Activated T-cell treated with anti-CD3 and anti-CD28 coated beads for 24 hours (primary cell): ENCODE measurements at places on chromosomes 1 and 21.

GRCh38 chr21:33899199-33899598, 16.4 kb downstream of the ATP5PO start:
- no peak for DNase-seq

DNA sequence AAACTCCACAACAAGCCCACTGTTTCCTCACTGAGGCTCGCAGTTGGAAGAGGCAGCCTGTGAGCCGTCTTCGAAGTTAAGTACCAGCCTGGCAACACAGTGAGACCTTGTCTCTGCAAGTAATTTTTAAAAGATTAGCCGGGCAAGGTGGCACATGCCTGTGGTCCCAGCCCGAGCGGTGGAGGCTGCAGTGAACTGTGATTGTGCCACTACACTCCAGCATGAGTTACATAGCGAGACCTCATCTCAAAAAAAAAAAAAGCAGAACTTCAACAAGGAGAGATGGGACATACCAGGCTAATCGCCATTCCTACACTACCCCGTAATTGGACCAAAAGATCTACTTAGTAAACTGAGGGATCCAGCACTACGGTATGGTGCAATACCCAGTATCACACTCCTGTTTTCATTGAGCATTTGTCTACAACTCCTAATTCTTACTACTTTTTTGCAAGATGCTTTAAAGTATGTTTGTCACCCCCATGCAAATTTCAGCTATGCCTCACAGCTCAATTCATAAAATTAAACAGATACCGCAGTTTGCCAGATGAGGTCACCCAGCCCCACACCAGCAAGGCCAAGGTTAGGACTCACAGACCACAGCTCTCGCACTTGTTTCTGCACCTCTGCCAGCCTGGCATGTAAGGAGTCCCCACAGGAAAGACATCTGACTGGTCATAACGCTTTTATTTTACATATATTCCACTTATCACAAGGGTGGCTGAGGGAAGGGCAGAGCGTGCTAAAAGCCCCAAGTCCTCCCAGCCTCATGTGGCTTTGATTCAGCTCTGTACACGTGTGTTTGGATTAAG, 21.0 kb downstream of the SDE2 start:
- DNase-seq = no peak

DNA sequence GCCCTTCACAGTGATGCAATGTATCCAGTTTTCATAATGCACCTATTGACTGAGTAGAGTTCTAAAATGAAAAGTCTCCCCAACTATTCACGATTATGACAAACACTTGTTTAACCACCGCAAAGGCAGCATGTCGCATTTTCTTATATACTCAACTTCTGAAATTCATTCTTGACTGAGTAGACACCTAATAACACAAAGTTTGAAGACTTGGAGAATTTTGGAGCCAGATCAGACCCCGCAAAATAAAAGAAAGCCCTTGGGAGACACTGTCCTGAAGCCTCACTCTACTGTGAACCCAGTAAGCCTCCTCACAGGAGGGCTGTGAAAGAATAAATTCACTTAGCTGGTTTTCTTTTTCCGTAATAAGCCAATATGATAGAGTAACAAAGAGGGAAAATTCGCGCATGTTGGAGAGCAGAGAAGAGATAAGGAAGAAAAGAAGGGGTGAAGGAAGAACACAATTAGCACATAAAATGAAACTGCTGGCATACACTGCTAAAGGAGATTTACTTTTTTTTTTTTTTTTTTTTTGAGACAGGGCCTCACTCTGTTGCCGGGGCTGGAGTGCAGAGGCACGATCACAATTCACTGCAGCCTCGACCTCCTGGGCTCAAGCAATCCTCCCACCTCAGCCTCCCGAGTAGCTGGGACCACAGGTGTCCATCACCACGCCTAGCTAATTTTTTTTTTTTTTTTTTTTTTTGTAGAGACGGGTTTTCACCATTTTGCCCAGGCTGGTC, 492 bp upstream of the COLGALT2 start:
- no peak for DNase-seq

GRCh38 chr1:2300851-2301606, 72.9 kb downstream of the SKI start:
- DNase-seq = peak; percentile 78

- DNase-seq = no peak
Measured at GRCh38 chr1:78348496-78349284, 142.1 kb upstream of the PTGFR start.

GRCh38 chr1:70195342-70195741, 10.0 kb downstream of the LRRC40 start:
- DNase-seq = no peak

DNA sequence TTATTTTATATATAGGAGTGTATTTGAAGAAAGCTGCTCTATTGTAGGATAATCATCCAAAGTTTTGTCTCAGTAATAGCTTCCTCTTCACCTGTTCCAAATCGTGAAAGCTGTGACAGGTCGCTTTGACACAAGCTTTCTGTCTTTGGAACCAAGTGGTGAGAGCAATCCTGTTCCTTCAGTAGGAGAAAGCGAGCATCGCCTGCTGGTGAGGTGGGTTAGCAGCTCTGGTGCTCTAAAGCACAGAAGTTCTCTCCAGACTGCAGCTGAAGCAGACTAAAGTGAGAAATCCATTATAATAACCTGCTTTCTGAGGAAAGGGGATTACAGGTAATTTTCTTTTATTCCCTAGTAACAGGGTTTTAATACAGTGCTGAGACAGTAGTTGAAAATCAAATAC, 803.8 kb downstream of the ADGRL2 start:
- no peak for DNase-seq

- DNase-seq = no peak
Measured at GRCh38 chr21:42570362-42570761, 56.7 kb downstream of the SLC37A1 start.

GRCh38 chr1:2603521-2604155, 17.1 kb downstream of the PRXL2B start:
- no peak for DNase-seq

DNA sequence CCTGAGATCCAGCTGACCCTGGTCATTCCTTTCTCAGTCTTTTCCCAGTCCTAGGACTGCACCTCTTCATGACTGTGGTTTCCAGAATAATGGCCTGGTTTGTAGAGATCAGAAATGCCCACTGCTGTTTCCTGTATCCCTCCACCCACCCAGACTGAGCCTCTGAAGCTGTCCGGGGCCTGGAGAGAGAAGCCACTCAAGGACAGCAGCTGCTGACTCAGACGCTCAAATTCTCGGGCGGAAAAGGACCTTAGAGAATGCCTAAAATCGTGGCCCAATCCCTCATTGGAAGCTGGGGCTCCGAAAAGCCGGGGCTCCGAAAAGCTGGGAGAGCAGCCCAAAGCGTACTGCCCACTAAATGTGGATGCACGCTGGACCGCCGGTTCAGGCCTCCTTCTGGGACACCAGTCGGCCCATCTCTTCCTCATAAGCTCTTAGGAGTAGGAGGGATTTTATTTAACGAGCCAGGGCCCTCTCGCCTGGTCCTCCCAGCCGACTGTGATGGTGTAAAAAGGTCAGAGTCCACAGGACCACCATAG, 7.8 kb upstream of the GPR61 start:
- DNase-seq = no peak
